ENCODE measurements at places on chromosomes 13 and 19.
A peak's percentile ranks its signal among the peaks of the same experiment; 100 is the strongest.

GRCh38 chr19:19775891-19776205 is 42.9 kb upstream of the ZNF14 start:
- DNase-seq, result peak; percentile 25

DNA sequence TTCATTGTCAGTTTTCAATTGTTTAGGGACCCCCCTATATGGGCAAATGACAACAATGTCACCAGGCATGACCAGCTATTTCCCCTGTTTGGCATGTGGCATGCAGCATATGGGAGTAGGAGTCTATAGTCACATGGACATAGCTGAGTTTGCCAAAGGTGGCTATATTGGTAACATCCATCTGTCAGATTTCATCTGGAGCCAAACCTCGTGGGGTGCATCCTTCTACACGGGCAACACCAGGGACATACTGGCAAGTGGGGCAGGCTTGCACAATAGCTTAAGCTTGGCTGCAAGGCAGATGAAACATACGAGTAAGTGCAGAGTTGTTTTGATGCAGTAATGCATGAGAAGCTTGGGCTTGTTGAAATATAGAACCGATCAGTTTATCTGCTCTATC is 24.5 kb upstream of the ZNF816 start:
- DNase-seq, result no peak

- no peak for DNase-seq
These were observed at the start of gene C19orf67 for GRCh38 chr19:14085309-14085995. C19orf67 (minus strand) TSS chr19:14085783; CDS start chr19:14085627, 156 bp downstream.

DNA sequence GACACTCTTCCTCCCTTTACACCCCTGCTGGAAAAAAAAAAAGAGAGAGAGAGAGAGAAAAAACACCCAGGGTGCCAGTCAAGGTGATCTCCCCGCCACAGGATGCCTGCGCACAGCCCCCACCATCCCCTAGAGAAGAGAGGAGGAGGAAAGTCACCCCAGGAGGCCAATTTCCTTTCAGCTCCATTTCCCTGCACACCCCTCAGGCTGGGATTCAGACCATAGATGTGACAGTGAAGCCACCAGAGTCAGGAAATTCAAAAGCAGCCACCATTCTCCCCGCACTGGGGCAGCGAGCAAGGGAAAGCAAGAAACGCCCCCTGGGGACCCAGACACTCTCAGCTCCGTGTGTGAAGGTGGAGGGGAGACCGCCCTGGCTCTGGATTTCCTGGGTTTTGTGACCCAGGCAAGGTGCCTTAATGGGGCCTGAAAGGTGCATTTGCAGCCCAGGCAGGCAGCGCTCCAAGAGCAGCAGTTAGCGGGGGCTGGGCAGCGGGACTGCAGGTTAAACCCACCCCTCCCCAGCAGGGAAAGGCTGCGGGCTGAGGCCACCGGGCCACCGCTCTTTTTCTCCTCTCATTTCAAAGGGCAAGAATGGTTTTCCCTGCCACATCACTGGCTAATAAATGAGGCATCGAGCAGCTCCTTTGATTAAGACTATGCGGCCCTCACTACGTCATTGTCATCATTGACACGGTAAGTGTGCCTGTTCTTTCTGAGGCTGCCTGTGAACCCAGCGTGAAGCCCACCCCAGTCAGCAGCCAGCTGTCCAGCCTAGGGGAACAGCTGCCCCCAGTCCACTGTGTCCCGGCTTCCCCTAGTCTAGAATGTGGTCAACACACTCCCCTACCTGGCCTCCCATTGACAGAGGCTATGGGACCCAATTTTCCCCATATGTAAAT is 83.8 kb upstream of the TM9SF2 start:
- no peak for DNase-seq

GRCh38 chr13:77335543-77335942 is 8.6 kb upstream of the MYCBP2 start:
- DNase-seq, result no peak

DNA sequence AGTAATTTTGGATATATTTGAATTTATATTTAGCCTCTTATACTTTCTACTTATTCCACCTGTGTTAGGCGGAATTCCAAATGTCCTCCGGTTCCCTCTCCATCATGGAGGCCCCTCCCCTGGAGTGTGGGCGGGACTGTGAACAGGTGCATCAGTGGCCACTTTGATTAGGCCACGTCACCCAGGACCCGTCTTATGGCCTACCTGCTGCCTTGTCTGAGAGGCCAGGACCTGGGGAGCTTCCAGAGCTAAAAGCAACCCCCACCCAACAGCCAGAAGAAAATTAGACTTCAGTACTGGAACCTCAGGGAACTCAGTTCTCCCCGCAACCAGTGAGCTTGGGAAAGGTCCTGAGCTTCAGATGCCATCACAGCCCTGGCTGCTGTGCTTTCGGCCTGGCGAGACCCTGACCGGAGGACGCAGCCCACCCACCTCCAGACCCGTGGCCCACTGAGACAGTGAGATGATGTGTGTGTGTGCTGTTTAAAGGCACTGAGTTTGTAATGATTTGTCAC is 200.2 kb upstream of the SOX1 start:
- DNase-seq, result no peak

DNA sequence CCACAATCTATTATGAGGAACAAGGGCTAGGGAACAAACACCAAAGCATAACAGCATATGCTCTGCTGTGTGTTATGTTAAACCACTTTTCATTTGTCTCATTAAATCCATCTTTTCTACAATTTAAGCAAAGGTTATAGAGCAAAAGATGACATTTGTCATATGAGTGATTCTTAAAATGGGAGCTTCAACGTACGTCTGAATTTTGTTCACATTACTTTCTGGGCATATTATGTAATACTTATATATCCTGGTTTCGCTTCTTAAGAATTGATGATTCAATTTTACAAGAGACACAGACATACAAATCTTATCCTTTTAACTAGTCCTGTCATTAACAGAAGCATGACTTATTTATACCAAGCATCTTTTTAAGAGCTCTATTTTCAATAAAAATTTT is 3.3 kb upstream of the TPP2 start:
- no peak for DNase-seq

- DNase-seq, result no peak
These were observed 6.7 kb downstream of the SPPL2B start for GRCh38 chr19:2334986-2335846.

- no peak for DNase-seq
These were observed 46.2 kb downstream of the CDK8 start for GRCh38 chr13:26300140-26300539.

DNA sequence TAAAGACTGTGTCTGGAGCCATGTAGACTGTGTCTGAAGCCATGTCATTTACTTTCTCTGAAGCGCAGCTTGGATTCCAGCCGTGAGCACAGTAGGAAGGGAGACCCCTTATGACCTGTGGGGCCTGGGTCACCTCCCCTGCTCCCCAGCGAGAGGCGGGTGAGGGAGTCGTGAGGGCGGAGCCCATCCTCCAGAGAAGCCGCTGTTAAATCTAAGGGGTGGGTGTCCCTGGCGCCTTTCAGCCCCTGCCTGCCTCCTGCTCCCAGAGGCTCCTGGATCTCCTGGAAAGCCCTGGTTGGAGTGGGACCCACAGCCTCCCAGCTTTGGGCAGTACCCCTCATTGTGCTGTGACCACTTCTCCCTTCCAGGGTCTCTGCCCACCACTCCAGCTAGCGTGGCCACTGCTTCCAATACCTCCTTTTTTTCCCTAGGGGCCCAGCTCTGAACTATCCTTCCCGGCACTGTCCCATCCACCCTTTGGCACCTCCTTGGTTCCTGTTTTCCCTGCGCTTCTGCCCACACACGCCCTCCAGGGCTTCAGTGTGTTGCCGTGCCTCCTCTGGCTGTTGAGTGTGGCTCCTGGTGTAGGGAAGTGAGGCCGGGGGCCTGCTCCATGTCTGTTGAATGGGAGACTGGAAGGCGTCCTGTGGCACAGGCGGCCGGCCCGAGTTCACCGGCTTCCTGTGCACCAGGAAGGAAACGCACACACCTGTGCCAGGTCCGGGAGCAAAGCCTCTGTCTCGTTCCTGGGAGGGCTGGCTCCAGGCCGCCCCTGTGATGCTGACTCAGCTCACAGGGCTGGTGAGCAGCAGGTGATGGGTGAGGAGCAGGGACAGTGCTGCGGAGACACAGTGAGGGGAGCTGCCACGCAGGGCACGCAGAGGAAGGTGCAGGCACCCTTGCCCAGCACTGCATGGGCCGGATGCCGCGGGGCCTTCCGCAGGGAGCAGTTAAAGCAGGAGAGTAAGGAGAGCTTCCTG is 29.4 kb downstream of the ATP4B start:
- no peak for DNase-seq
